NCI-H524 (cell line): ENCODE measurements at places on chromosomes 7 and 10.

- DNase-seq = no peak
Observed at GRCh38 chr10:122237331-122237990, 33.6 kb upstream of the BTBD16 start.

GRCh38 chr7:76280408-76280807 lies 22.1 kb upstream of the HSPB1 start:
- no peak for DNase-seq

GRCh38 chr10:28997734-28998133 lies 291.1 kb upstream of the LYZL1 start:
- no peak for DNase-seq

DNA sequence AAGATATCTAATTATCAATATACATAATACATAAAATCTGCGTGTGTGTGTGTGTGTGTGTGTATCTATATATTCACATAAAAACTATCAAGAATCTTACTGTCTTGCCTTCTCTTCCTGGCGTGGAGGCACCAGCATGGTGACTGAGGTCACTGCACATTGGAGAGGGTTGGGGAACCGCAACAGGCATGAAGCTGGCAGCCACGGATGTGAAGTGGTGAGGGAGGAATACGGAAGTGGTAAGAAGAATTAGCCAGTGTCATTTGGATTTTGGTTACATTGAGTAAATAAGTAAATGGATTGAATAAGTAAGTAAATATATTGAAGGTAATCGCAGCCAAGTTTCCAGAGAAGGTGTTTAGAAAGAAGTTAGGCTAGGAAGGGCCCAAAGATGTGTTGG lies 85.1 kb downstream of the TRIM24 start:
- DNase-seq = no peak

- DNase-seq = no peak
Observed at GRCh38 chr10:24603333-24603732, 120.4 kb downstream of the ARHGAP21 start.

DNA sequence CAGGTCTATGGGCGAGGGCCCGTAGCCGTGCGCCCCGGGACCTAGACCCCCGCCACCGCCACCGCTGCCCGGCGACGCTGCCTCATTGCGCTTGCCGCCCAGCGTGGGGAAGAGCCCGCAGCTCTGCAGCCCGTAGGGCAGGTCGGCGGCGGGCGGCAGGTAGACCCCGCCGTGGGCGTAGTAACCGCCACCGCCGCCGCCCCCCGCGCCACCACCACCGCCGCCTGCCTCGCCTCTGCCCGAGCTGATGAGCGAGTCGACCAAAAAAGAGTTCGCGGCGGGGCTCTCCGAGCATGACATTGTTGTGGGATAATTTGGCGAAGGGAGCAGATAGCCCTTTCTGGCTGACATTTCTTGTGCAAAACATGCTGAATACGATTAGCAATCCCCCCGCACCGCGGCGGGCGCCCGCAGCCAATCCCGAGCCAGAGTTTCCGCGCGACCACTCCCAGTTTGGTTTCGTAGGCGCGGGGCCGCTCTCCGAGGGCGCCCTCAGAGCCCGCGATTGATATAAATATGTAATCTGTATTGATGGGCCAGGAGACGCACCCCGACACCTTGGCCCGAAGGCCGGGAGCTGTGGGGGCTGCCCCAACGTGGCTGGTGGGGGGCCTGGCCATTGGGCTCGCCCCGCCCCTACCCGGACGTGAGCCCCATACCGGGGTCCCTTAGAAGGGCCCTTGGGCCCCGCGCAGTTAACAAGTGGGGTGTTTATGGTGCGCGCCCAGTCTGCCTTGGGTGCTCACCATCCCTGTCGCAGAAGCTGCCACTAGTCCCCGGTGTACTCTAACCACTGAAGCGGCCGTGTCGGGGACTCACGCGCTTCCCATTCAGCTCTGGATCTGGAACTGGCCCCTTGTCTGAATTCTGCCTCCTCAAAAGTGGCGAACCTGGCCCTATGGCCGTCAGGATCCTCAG lies at the start of gene HOXA10:
Gene HOXA10 (minus strand): TSS at position 365 of the 918 bp plus-strand sequence. CDS start 14 bp downstream, at position 351.
- peak; percentile 49 for DNase-seq

DNA sequence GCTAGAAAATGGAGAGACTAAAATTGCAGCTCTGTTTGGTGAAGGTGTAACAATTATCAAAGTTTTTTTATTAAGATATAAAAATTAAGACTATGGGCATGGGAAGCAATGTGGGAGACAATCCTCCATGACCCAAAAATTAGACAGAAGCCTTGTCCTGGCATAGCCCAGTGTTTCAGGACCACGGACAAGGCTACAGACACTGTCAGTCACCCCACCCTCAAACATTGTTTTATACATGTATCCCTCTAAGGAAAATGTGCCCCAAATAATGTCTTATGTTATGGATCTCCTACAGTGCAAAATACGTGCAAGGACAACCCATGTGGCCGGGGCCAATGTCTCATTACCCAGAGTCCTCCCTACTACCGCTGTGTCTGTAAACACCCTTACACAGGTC lies 24.0 kb downstream of the HABP2 start:
- no peak for DNase-seq

- DNase-seq = no peak
Observed at GRCh38 chr10:32955299-32955772, 2.7 kb downstream of the ITGB1 start.

GRCh38 chr7:81064426-81064825 lies 145.6 kb upstream of the SEMA3C start:
- peak; percentile 76 for DNase-seq

GRCh38 chr10:100553929-100554328 lies 18.2 kb downstream of the HIF1AN start:
- DNase-seq = no peak

DNA sequence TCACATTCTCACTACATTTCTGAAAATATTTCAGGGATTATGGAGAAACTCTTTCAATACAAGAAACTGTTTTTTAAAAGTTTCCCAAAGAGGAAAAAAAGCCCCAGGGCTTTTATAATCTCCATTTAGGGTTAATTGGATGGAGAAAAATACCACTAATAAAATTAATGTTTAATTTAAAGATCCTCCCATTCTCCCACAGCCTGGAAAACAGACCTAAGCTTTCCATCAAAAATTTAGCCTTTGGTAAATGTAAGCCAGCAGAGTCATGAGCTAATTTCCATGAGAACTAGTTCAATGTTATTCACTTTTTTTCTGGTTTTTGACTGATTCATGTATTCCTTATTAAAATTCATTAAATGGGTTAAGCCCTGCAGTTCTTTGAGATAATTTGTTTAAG lies 408.7 kb downstream of the PHTF2 start:
- no peak for DNase-seq

- DNase-seq = no peak
Observed at GRCh38 chr7:40551685-40552576, 417.1 kb downstream of the SUGCT start.

- DNase-seq = no peak
Observed at GRCh38 chr7:115340828-115341227, 418.9 kb downstream of the MDFIC start.

DNA sequence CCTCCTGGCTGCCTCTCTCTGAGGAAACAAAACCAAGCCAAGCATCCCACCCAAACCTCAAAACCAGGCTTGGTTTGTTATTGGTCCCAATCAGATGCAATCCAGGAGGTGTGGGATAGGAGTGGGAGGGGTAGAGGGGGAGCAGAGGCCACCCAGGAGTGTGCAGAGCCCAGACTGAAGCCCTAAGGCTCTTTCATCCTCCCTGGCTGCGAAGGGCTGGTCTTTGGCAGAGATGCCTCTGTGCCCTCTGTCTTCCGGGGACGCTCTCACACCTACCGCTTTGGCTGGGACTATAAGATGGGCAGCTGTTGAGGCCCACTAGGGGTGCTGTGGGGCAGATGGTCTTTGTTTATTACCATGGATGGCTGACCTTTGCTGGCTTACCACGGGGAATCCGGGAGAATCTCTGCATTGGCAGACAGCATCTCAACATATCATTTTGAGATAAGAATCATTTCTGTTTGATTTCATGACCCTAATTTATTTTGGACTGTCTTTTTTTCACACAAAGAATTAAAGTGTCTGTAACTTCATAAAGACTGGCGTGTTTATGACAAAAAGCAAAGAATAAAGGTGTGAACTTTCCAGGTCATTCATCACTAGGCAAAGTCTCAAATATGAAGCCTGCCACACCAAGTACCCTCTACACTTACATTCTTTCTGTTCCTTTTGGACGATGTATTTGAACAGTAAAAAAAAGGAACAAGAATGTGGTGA lies 6.5 kb upstream of the DENND2A start:
- DNase-seq = peak; percentile 87

DNA sequence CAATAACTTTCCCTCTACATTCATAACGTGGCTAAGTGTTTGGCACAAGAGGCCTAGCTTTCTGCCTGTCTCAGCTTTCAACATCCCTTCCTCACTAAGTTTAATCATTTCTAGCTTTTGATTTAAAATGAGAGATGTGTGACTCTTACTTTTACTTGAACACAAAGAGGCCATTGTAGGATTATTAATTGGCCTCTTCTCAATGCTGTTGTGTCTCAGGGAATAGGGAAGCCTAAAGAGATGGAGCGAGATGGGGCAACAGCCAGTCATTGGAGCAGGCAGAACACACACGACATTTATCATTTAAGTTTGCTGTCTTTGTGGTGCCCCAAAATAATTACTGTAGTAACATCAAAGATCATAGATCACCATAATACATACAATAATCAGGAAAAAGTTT lies 167.1 kb upstream of the TRIM24 start:
- DNase-seq = no peak

DNA sequence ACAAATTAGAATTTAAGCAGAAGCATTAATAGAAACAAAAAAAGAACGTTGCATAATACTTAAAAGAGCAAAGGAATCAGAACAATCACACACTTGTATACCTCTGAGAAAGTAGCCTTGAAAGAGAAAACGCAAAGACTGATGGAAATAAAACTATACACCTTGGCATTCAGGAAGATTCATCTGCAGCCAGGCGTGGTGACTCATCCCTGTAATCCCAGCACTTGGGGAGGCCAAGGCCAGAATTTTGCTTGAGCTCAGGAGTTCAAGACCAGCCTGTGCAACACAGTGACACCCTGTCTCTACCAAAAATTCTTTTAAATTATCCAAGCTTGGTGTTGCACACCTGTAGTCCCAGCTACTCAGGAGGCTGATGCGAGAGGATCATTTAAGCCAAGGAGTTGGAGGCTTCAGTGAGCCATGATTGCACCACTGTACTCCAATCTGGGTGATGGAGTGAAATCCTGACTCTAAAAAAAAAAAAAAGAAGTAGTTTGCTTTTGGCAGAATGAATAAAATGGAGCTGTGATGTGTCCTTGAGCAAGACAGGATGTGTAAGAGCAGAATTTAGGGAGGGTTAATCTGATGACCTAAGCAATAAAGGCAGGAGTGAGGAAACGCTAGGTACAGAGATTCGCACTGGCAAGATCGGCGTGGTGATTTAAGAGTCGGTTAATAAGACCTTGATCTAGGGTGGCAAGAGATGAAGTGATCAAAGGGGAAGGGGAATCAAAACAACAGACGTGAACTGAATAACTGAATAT lies 75.8 kb upstream of the NRP1 start:
- DNase-seq = no peak
